ENCODE measurements at places on chromosomes 3 and 15.

- peak; percentile 63 for DNase-seq
Observed at GRCh38 chr15:31396881-31397560, 70.4 kb downstream of the KLF13 start.

GRCh38 chr3:128313071-128313725 is 153.5 kb downstream of the DNAJB8 start:
- DNase-seq: no peak

DNA sequence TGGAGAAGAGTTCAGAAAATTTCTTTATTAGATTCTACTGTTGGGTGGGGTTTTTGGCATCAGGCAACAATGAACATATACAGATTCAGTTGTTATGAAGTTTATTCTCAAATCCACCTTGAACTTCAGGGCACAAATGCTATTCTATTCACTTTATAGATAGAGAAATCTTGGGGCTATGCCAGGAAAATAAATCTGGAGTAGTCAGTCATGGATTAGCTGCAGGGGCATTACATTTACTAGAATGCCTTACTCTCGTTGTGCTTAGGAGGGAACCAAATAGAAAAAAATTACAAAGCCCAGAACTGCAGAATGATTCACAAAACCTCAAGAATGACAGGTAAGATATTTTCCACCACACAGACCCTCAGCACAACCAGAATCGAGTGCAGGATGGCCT is 216.7 kb downstream of the CDIN1 start:
- DNase-seq: no peak

DNA sequence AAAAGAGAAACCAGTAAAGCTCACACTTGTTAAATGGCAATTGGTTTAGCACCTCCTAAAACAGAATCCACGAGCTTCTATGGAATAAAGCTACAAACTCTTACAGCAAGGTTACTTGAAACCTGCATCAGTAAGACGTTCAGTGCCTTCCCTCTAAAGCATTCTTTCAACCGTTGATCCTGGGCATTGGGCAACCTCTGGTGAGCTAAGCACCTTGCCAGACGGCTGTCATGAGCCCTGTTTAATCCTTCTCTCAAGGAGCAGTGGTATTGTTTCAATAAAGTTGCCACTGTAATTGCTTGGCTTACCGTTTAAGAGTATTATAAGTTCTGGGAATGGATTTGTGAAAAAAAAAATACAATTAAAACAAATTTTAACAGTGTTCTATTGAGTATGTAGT is 75.0 kb downstream of the COL8A1 start:
- DNase-seq: no peak

- no peak for DNase-seq
Observed at GRCh38 chr3:152505926-152506325, 237.2 kb downstream of the MBNL1 start.

GRCh38 chr3:43169987-43170386 is 64.1 kb upstream of the POMGNT2 start:
- no peak for DNase-seq

DNA sequence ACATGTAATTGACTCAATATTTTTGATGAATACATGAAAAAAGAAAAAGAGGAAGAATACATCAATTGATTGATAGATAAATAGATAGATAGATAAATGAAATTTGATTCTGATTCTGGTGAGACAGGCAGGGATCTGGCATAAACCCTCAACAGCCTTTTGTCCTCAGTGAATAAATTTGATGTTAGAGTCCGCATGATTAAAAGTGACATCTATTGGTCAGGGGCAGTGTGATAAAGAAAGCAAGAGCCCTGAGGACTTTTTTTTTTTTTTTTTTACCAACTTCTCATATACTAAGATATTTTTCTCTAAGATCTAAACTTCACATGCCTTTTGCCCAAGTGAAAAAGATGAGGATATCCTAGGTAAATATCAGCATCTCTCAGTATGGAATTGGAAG is 216.4 kb downstream of the LRRC3B start:
- no peak for DNase-seq

DNA sequence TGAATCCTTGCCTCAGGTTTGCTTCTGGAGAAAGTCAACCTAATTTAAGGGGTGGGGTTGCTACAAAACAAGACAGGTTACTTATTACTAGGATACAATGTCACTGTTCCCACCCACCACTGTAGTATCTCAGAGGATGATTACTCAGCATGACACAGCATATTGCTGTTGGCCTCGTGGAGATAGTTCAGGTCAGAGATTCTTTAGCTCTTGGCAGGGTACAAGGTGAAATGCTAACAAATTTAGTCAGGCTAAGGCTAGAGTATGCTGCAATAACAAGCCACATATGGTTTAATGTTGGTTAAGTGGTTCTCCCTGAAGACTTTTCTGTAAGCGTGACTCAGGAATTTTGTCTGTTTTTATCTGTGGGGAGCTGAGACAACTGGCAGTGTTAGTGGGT is 161.8 kb downstream of the EDEM1 start:
- no peak for DNase-seq

GRCh38 chr3:10380906-10381305 is 60.0 kb upstream of the SEC13 start:
- DNase-seq: no peak

GRCh38 chr3:67535006-67535405 is 119.4 kb downstream of the SUCLG2 start:
- DNase-seq: no peak

GRCh38 chr15:94305133-94305532 is 73.8 kb downstream of the MCTP2 start:
- DNase-seq: no peak

DNA sequence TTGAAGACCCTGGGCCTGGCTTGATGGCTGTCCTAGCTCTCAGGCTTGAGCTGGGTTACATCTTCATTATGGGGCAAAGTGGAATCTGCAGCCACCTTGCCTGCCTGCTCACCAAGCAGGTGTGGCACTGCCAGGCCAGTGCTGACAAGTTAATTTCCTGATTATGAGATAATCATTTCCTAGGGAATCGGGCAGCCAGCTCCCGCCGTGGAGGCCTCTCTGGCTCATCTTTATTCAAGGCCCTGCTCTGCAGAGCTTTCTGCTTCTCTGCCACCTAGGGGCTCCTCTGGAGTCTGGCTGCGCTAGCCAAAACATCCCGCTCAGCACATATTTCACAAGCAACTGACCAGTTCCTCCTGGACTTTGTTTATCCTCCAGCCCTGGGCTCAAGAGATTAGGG is 9.9 kb downstream of the LOXL1 start:
- DNase-seq: no peak

- DNase-seq: no peak
Observed at GRCh38 chr3:94176988-94177745, 114.3 kb downstream of the NSUN3 start.

DNA sequence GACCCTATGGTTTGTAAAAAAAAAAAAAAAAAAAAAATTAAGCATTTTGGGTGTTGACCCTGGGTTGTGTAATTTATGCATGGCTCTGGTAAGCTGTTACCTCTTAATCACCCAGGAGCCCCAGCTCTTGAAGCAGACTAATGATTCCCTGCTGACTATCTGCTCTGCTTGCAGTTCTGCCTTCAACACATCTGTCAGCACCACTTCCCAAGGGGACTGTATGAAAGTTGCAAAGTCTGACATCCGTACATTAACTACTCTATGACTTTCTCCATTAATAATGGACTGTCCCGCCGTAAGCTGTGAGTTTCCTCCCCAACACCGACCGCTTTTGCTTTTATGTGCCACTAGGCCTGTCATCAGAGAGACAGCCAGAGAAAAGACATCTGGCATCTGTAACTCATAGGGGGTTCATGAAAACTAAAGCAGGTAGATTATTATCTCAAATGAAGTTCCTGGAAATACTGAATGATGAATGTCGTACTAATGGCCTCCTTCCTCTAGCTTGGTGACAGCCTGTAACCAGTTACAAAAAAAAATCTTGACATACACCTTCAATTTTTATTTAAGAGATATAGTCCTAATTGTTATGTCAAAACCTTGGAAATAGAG is 271.5 kb downstream of the IL5RA start:
- no peak for DNase-seq

DNA sequence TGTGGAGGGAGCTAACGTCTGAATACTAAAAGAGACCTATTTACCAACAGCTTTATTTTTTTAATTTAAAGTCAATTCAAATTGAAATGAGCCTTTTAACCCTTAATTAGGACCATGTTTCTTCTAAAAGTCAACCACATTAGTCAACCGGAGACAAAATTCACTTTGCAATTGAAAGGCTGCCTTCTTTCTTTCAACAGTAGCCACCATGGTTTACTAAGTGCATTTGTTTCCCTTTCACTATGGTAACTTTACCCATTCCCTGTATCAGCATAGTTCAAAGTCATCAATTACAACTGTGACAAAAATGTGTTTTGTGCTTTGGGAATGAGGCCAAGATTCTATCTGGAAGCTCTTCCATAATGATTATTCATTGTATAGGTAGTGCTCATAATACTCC is 225.4 kb downstream of the EPHA3 start:
- DNase-seq: no peak

- DNase-seq: no peak
Observed at GRCh38 chr3:118734664-118735063, 300.0 kb downstream of the IGSF11 start.

- DNase-seq: no peak
Observed at GRCh38 chr3:57048052-57048671, 12.3 kb upstream of the SPATA12 start.

DNA sequence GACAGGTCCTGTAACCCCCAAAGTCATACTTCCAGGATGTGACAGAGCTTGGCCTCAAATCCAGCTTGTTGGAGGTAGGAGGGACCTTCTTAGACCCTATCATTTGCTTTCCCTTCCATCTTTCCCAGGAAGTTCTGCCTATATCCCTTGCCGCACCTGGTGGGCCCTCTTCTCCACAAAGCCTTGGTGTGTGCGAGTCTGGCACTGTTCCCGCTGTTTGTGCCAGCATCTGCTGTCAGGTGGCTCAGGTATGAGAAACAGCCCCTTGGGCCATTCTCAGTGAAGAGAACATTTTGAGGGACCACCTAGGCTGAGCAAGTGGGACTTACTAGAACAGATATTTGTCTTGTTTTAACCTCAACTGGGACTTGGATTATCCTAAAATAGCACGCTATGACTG is 1.3 kb downstream of the IL17RE start:
- no peak for DNase-seq

DNA sequence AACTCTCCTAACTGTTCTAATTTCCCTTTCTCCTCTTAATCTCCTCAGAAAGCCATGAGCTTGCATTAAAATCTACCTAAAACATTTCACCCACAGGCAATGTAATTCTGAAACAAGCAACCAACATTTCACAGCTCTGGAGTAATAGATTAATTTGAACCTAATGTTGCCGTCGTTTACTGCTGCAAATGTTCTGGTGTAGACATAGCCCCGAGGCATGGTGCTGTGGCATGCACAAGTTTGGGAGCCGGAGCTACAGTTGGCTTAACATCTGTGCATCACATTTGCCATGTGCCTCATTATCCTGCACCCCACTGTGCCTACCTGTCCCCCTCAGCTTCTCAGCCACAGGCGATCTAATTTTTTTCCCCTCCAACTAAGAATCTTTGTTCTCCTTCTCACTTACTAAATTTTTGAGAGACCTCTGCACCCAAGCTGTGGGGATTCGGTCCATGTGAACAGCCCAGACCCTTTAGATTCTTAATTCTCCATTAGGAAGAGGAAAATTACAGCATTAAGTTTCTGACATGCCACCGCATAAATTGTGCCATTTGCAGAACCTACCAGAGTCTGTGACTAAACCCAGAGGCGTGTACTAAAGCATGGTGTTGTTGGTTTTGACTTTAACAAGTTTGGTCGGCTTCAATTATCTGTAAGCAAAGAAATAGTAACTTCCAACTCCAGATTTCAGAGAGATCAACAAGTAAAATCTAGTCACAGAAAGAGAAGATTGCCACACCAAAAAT is 419.2 kb downstream of the MECOM start:
- DNase-seq: no peak

- DNase-seq: no peak
Observed at GRCh38 chr3:45041666-45042065, 15.6 kb downstream of the CLEC3B start.

- DNase-seq: no peak
Observed at GRCh38 chr3:100045696-100046095, 68.6 kb downstream of the FILIP1L start.
